ENCODE measurements at places on chromosomes 2 and 18.

DNA sequence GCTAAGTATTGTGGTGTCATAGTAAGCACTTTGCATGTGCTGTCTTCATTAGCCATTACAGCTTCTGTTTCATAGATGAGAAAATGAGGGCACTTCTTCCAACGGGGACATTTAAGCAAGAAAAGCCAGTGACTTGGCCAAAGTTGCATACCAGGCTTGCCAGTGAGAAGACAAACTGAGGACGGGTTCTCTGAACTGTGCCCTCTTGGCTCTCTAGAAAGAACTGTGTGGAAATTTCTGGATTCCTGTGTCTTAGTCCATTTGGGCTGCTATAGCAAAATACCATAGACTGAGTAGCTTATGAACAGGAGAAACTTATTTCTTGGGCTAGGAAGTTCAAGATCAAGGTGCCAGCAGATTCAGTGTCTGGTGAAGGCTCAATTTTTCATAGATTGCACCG, 13.3 kb downstream of the CTIF start:
- no peak for DNase-seq

DNA sequence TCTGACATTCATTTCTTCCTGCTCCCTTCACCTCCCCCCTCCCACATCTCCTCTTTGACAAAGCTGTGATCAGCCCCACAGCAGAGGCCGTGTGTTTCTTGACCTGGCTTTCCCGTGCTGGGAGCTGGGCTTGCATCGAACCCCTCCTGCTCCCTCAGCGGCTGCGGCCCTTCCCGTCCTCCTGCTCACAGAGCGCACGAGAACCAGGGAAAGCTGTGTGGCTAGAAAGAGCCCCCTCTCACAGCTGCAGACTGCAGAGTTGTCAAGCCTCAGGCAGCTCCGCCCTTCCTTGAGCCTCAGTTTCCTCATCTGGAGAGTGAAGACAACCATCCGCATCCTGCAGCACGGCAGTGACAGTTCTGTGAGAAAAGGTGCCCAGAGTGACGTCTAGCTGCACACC, 65.7 kb upstream of the GLI2 start:
- DNase-seq: no peak

DNA sequence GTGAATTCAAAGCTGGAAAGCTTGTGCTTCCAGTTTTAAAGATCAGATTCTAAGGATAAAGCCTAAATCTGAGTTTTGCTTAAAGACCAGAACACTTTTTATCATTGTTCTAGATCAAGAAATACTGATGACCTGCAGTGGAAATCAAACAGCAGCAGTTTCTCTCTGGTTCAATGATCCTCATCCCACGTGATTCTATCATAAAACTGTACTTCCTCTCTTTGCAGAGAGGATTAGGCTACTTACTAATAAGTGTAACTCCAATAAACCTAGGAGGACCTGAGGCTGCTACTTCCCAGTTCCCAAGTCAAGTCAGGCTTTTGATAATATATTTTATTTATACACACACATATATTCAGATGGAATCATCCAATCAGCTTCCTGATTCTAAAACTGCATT, 81.9 kb downstream of the TCF4 start:
- no peak for DNase-seq

DNA sequence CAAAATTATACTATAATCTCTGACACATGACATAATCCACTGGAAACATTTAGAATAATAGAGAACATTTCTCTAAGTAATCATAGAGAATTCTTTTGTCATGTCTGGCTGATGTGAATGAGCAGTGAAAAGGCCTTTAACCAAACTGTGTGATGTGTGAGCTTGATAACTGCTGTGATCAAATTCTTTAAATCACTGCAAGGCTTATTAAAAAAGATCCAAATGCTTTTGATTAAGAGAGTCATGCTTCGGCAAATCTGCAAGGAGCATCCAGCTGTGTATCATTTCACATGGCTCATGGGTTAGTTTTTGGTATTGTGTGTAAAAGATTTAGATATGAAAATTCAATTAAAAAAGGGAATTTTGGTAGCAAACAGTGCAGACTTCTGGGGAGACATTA, 58.6 kb upstream of the TFPI start:
- no peak for DNase-seq

DNA sequence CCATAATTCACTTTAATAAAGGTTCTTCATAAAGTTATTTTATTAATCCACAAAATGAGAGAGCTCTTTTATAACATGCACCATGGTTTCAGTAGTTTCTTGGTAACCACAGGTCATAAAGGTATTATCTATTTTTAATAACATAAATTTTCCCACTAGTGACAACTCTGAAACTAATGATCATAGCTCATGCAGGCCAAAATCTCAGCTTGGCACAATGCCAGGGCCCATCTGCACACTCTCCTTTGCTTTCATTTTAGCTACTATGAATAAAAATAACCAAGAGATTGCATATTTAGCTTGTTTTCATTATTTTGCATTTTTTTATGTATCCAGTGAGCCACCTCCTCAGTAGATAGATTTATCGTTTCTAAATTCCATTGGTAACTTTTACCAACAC, 691.8 kb upstream of the CHAC2 start:
- DNase-seq: peak; percentile 5
